Retina (tissue), 1 donor: ENCODE measurements at places on chromosomes 7 and 10.

DNA sequence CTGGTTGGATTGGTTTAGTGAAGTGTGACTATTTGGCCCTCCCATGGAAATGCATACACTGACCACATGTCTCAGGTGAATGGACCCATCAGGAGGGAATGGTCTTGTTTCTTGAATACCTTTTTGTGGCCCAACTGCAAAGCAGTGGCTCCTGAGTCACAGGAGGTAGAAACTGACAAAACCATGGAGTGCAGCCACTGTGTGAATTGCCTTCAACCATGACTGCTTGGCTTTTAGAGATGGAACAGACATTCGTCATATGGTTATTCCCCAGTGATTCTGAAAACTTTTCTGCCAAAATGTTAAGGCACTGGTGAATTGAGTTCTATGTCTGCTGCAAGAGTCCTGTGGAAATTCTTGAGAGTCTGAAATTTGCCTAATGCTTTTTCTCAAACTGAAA, 64.7 kb downstream of the CDK14 start:
- DNase-seq, result no peak

GRCh38 chr7:153475239-153475638, 577.0 kb upstream of the DPP6 start:
- DNase-seq, result no peak

DNA sequence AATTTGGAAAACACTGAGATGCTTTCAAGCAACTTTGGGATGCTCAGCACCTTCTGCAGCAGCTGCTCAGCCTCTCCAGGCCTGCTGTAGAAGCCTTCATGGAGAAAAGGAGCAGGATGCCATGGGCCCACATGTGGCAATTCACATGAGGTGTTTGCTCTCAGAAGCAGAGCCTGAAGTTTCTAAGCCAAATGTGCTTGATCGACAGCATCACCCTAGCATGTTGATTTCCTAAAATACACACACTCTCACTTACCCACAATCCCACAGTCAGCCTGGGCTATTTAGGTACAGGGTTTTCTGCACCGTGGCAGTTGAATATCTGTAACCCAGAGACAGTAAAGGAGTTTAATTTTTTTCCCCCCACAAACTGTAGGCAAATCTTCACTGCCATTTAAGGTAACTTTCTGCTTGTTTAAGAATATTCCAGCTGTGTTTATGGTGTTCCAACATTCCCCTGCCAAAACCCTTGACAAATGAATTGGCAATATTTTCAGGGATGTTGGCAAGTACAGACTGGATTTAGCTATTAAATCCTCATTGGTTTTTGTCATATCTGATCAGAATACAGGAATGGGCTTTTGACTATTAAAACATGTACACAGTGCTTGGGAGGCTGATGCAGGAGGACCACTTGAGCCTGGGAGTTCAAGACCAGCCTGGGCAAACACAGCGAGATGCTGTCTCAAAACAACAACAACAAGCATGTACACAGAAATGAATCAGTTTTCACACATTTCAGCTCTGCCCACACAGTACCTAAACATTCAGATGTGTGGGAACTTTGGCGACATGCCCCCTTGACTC, 244.2 kb downstream of the CELF2 start:
- no peak for DNase-seq

- DNase-seq, result no peak
Measured at GRCh38 chr7:155769701-155770100, 42.6 kb downstream of the SHH start.

GRCh38 chr7:99990460-99990852, 14.6 kb upstream of the AZGP1 start:
- DNase-seq, result peak; percentile 75

DNA sequence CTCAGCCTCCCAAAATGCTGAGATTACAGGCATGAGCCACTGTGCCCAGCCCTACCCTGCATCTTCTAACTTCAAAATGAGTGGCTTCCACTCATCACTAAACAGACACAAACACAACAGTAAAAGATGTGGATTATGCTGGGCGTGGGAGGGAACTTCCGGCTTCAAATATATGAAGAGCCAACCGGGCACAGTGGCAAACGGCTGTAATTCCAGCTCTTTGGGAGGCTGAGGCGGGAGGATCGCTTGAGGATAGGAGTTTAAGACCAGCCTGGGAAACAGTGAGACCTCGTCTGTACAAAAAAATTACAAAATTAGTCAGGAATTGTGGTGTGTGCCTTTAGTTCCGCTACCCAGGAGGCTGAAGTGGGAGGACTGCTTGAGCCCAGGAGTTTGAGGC, 92.2 kb upstream of the GNA12 start:
- DNase-seq, result no peak

GRCh38 chr7:117502331-117502730, 22.5 kb downstream of the CFTR start:
- no peak for DNase-seq

- no peak for DNase-seq
Measured at GRCh38 chr7:126656165-126656564, 596.6 kb downstream of the GRM8 start.

DNA sequence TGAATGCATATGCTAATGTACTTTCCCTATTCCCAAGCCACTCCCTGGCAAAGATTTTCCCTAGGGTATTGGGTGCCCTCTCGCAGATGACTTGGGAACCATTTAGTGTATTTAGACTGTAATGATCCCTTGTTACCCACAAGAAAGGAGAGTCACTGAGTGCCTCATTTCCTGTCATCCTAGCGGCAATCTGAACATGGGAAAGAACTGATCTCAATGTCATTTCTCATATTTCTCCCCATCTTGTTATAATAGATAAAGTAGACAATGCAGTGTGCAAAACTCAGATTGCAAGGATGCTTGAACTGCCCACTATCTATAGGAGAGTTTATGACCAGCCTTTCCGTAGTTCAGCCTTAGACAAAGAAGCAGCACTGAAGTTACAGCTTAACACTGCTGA, 123.3 kb downstream of the MICU1 start:
- DNase-seq, result no peak

GRCh38 chr7:40520986-40521738, 386.4 kb downstream of the SUGCT start:
- DNase-seq, result no peak

DNA sequence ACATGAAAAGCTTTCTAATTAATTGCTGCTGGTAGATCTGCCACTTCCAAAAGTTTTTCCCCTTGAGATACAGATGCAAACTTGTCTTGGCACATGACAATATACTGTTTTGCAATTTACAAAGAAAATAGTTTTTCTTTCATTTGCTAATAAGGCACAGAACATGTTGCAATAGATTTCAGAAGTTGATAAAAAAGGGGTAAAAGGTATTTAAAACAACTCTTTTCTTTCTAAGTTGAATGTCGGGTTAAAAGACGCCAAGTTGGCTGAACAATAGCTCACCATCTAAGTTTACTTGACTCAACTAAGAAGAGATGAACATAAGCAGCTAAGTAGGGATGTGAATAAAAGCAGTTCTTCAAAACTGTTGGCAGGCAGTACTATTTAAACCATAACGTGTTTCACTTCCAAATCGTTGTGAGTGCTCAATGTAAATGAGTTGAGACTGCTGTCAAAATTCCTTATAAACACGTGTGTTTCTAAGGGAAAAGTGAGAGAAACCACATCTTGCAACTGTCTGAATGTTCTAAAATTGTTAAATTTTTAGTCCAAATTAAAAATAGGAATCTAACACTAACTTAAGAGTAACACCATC, 14.5 kb upstream of the THSD7A start:
- DNase-seq, result no peak
